Stimulated activated CD8-positive, alpha-beta memory T cell treated with anti-CD3 and anti-CD28 coated beads, Interleukin-12 subunit alpha, Interleukin-12 subunit beta, amount 100 ng/mL, for 4 hours (primary cell): ENCODE measurements at places on chromosomes 13 and 19.

DNA sequence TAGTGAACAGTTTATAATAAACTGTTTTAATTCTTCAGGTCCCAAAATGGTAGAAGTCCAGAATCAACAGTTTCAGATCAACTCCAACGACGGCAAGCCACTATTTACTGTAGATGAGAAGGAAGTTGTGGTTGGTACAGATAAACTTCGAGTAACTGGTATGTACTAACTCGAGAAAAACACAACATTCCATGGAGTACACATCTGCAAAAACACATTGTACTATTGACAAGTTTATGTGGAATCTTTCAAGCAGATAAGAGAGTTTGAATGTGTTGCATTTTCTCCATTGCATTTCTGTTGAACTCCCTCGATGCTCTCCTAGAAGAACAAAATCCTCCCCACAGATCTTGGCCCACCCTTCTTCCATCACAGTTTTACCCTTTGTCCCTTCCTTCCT lies 98.5 kb downstream of the SGCG start:
- no peak for DNase-seq

DNA sequence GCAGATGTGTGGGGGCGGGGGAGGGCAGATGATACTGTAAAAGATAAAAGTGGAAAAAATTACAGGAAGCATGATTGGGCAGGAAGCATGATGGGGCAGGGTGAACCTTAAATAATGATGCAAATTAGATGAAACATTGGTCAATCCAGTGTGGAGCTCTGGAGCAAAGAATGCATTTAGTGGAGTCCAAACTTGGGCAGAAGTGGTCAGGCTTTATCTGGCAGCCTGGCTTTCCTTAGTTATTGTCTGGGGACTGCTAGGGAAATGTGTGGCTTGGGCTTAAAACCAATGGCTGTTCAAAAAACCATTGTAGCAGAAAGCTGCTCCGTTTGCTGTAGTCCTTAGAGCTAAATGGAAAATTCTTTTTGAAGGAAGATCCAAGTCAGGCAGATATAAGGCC lies 1077.3 kb upstream of the MIR17HG start:
- DNase-seq: no peak

- no peak for DNase-seq
Measured at GRCh38 chr13:89465366-89465765, 1794.2 kb downstream of the SLITRK5 start.

- DNase-seq: no peak
Measured at GRCh38 chr13:107069108-107069776, 501.3 kb upstream of the ARGLU1 start.

DNA sequence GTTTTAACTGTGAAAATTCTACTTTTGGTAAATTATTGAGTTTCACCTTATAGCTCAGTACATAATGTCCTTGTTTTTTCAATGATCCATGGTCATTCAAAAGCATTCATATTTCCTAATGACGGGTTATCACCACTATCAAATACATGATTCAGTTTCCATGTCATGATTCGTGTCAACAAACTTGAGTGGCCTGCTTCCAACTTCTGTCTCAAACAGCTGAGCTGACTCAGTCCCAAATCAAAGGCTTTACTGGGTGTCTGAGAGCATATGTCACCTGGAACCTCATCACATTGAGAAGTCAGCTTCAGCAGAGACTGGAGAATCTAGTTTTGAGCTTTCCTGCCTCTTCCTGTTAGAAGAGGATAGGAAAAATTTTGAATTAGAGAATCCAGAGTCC lies 40.3 kb upstream of the SGCG start:
- no peak for DNase-seq

DNA sequence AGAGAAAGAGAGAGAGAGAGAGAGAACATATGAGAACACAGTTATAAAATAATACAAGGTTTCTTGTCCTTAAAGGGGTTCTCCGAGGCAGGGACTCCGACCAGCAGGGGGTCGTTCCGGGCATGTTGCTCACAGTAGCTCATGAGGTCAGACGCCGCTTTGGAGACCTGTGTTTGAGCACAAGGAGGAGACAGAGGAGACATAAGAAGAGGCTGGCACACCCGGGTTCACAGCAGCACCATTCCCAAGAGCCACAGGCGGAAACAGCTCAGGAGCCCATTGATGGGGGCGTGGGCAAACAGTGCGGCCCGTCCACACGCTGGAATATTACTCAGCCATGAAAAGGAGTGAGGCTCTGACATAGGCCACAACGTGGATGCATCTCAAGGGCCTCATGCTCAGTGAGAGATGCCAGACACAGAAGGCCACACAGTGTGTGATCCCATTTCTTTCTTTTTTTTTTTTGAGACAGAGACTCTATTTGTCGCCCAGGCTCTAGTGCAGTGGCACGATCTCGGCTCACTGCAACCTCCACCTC lies 39.1 kb downstream of the GADD45B start:
- no peak for DNase-seq

DNA sequence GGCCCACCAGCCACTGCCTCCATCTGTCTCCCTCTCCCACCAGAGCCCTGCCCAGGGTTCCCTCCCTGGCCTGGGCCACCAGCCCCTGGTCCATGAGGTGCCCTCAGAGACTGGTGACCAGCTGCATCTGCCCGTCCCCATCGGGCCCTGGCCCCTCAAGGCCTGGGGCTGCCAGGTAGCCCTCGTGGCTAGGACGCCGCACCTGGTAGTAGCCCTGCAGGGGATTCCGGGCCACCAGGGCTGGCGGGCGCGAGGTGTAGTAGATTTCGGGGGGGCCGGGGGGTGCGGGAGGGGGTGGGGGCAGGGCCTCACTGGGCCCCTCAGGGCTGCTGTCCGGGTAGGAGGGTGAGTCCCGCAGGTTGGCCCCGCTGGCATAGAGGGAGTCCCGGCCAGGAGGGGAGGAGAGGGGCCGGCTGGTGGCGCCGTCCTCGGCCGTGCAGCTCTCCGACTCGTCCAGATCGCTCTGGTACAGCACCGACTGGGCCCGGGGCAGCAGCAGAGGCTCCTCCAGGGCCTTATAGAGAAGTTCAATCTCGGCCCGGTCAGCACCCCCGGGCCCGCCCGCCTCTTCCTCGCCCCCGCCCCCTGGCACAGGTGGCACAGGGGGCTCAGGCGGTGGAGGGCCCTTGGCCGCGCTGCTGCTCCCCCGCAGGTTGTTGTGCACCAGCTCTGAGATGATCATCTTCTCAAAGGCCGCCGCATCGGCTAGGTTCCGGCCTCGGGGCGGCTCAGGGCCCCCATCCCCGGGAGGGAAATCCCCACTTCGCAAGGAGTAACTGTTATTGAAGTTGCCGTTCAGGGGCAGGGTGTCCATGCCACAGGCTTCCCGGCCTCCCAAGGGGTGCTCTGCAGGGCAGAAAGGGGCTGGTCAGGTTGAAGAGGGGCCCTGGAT lies 14.6 kb upstream of the ASF1B start:
- DNase-seq: no peak

DNA sequence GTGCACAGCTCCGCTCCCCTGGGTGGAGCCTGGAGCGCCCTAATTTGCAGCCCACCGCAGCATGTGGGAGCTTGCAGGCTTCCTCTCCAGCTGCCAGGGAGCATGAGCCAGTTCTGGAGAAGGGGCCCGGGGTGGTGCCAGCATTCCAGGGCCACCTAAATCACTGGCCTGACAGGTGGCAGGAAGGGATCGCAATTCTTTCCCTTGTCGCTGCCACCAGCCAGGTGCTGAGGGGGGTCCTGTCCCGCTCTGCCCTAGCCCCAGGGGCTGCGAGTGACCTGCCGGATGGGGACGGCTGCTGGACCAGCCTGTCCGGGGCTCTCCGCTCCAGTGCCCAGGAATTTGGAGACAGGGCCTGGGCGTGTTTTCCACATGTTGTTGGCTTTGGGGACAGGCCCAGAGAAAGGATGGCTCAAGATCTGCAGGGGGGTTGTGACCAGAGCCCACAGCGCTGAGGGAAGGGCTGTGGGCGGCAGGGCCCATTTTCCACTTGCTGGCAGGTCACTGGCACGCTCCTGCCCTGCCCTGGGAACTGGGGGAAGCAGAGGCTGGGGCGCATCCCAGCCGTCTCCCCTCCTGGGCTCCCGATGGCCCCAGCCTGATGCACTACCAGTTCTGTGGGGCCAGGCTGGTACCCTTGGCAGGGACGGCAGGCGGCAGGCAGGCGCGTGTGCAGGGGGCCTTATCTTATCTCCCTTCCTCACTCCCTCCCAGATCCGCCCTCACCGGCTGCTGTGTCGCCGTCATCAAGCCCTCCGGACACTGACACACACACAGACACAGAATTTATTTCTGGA lies 9.5 kb downstream of the NDUFA11 start:
- no peak for DNase-seq

GRCh38 chr19:47682939-47683338 lies 30.3 kb upstream of the EHD2 start:
- DNase-seq: no peak

DNA sequence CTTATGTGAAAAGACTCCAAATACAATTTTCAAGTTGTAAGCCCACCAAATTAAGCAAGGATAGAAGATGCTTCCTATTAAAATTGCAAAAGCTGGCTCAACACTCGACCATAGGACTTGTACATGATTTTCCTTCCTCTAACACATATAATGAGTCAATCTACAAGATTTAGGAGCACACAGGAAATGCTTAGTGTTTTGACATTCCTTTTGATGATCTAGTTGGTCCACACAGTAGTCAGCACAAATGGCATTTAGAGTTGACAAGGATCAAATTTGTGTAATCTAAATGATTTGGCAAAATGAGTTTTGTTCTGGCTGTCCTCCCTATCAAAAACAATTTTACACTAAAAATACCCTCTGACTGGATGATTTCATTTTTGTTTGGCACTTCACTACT lies 340.2 kb downstream of the DIAPH3 start:
- DNase-seq: no peak

DNA sequence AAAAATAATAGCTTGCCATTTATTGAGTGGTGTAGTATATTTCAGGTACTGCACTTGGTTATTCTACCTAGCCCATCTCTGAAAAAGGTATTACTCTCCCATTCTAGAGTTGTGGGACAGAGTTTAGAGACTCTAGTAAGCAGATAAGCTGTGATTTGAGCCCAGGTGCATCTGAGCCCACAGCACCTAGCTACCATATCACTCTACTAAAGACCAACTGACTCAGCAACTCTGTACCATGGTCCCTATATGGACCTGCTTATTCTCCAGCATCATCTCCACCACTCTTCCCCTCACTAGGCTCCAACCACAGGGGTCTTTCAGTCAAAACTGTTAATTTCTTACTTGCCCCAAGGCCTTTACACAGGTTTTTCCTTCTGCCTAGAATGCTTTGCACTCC lies 64.4 kb downstream of the UBL3 start:
- DNase-seq: no peak

DNA sequence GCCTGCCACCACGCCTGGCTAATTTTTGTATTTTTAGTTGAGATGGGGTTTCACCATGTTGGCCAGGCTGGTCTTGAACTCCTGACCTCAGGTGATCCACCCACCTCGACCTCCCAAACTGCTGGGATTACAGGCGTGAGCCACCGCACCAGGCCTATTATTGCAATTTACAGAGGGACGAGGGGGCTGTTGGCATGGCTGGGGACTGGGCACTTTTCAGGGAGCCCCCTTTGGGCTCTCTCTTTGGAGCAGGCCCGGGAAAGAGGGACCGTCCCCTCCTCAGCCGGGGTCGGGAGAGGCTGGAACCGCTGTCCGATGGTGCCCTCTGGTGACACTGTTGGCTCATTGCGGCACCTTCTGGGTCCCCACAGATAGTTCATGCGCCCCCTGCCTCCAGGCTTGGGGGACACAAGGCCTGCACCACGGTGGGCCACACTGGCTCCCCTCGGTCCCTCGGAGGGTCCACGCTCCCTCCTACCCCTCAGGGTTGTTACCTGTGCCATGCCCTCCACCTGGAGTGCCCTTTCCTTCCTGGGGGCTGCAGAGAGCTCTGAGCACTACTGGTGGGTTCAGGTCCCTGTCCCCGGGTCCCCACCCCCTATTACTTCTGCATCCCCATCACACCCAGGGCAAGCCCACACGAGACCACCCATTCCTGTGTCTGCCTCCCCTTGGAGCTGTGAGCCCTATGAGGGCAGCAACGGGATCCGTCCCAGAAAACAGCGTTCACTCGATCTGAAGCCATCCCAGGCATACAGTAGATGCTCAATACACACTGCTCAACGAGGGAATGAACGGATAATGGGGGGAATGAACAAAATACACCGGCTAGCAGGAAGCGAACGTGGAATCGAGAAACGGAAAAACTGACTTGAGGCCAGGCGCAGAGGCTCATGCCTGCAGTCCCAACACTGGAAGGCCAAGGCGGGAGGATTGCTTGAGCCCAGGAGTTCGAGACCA lies 12.5 kb downstream of the FEM1A start:
- DNase-seq: peak; percentile 30
